ENCODE measurements at places on chromosomes 11 and 22.

- DNase-seq: no peak
Observed at GRCh38 chr11:33670250-33671011, 30.2 kb downstream of the C11orf91 start.

- DNase-seq: no peak
Observed at GRCh38 chr22:20771918-20772625, 1.8 kb upstream of the SERPIND1 start.

DNA sequence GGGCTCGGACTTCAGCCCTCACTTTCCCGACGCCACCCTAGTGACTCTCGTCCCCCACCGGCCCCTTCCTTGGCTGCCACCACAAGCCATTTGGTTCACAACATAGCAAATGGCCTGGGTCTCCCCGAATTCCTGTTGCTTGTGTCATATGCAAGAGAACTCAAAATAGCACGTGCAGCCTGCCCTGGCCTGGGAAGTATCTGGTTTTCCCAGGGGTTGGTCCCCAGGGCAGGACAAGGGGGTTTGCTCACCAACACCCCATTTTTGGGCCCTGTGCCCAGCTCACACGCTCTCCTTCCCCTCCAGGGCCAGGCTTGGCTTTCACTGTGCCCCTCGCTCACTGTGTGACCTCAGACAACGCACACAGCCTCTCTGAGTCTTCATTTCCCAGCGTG lies 12.8 kb upstream of the TPCN2 start:
- DNase-seq: no peak

- peak; percentile 21 for DNase-seq
Observed at GRCh38 chr11:10413268-10413667, 41.8 kb upstream of the AMPD3 start.

- DNase-seq: peak; percentile 14
Observed at GRCh38 chr11:72333661-72334060, 89.7 kb upstream of the PHOX2A start.

- DNase-seq: no peak
Observed at GRCh38 chr22:38462960-38463784, 4.7 kb upstream of the KDELR3 start.

DNA sequence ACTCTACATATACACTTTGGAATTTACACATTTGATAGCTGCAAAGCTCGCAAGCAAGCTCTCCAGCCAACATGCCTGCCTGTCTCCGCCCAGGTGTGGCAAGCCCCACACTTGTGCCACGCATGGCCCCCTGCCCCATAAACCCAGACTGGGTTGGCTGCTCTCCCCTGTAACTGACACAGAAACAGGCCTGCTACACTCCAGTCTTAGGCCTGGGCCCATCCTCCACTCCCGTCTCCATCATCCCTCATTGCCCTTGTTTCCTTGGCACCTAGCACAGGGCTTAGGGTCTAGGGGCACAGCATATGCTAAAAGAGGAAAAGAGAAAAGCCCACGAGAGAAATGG lies 41.4 kb downstream of the PACSIN2 start:
- DNase-seq: no peak

GRCh38 chr11:107696140-107696539 lies 15.7 kb downstream of the SLN start:
- no peak for DNase-seq

GRCh38 chr22:49992921-49993648 lies 19.5 kb downstream of the IL17REL start:
- DNase-seq: peak; percentile 77

- DNase-seq: no peak
Observed at GRCh38 chr22:24772493-24773220, 1.9 kb downstream of the PIWIL3 start.
